ENCODE measurements at places on chromosomes 4 and X.

GRCh38 chr4:121146530-121146929 lies 17.6 kb downstream of the TNIP3 start:
- H3K4me1 ChIP-seq, result peaks cover 34% of the 10 kb centered on the region
- no peak overlapping the region for H3K27ac ChIP-seq
- H3K4me3 ChIP-seq, result no peak overlapping the region
- H3K36me3 ChIP-seq, result peaks cover 8% of the 10 kb centered on the region

DNA sequence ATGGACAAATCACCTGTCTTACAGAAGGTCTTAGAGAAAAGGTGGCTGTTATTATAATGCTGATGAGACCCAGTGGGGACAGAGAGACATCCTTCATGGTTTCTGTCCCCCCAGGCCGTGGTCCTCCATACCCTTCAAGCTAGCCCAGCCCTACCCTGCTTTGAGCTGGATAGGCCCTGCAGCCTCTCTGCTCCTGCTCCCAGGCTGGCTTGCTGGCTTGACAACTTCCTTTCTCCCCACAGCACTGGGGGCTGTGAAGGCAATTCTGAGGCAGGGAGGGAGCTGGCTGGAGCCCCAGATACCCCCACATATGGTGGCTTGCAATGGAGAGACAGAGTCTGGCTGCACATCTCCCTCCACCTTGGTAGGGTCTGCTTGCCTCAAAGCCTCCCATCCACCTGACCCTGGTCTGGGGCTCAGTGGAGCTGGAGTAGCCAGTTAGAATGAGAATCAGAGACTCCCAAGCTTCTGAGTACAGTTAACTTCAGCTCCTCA lies 118.2 kb downstream of the PJA1 start:
- no peaks in the 10 kb centered on the region for H3K27me3 ChIP-seq
- no peak overlapping the region for H3K27ac ChIP-seq
- H3K4me1 ChIP-seq, result no peaks in the 10 kb centered on the region
- DNase-seq, result no peak
- H3K4me3 ChIP-seq, result no peak overlapping the region

DNA sequence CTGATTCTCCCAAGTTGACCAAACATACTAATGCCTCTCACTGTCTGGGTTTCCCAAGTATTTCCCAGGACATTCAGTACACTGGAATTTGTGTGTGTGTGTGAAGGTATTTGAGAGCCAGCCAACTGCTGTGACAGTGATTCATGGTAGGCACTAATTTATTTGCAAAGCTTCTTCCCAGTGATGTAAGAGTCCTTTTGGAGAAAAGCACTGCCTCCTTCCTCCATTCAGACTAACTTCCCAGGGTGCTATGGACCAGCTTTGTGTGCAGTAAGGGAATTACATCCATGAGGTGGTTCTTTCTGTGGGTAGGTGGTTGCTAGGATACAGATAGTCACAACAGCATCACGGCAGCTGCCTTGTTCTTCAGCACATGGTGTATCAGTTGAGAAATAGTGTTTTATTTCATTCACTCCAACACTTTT lies 8.7 kb downstream of the EGF start:
- DNase-seq, result no peak
- H3K27me3 ChIP-seq, result peaks cover 3% of the 10 kb centered on the region
- H3K36me3 ChIP-seq, result no peaks in the 10 kb centered on the region
- no peaks in the 10 kb centered on the region for H3K4me1 ChIP-seq
- no peak overlapping the region for H3K27ac ChIP-seq
- no peak overlapping the region for H3K4me3 ChIP-seq

GRCh38 chrX:124651031-124651430 lies 304.7 kb downstream of the SH2D1A start:
- H3K27ac ChIP-seq, result no peak overlapping the region
- no peaks in the 10 kb centered on the region for H3K36me3 ChIP-seq
- H3K27me3 ChIP-seq, result no peaks in the 10 kb centered on the region
- DNase-seq, result no peak

GRCh38 chr4:169640261-169640870 lies 20.0 kb downstream of the CLCN3 start:
- no peak overlapping the region for H3K4me3 ChIP-seq
- H3K27me3 ChIP-seq, result no peaks in the 10 kb centered on the region
- H3K27ac ChIP-seq, result no peak overlapping the region
- H3K4me1 ChIP-seq, result peaks cover 5% of the 10 kb centered on the region
